NB4 (cell line): ENCODE measurements at places on chromosomes 1 and 21.
A peak's percentile ranks its signal among the peaks of the same experiment; 100 is the strongest.

GRCh38 chr1:226691247-226691646 is 47.8 kb downstream of the ITPKB start:
- DNase-seq, result no peak

DNA sequence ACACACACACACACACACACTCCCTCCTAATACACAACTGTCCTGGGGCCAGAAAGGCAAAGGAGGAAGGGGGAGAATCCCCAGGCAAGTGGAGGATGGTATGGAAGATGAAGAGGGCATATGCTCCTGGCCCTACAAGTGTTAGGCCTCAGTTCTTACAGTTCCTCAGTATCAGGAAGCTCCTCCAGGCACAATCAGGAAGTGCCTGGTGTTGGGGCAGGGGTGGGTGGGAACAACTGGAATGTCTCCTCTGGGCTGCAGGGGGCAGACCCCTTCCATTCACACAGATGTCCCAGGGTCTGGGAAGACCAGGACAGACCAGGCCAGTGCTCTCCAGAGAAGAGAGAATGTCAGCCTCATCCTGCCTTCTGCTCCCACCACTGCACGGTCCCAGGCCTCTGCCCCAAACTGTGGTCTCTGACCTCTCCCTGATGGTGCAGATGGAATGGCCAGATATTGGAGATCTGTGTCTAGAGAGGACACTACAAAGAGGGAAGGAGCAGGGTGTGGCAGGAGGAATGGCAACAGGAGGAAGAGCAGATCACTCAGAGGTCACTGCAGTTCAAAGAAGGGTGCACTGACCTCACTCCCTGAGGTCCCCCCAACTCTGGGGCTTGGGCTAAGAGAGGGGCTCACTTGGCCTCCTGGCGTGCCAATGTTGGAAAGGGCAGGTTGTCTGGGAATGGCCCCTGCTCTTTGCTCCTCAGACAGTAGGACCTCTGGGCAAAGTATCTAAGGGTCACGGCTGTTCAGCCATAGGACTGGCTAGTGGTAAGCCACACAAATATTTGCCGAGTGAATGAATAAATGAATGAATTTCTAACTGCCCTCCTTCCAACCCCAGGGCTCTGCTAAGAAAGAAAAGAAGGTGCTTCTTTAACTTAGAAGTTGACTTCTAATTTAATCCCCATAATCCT is 2.5 kb upstream of the DENND2D start:
- DNase-seq, result peak; percentile 60

DNA sequence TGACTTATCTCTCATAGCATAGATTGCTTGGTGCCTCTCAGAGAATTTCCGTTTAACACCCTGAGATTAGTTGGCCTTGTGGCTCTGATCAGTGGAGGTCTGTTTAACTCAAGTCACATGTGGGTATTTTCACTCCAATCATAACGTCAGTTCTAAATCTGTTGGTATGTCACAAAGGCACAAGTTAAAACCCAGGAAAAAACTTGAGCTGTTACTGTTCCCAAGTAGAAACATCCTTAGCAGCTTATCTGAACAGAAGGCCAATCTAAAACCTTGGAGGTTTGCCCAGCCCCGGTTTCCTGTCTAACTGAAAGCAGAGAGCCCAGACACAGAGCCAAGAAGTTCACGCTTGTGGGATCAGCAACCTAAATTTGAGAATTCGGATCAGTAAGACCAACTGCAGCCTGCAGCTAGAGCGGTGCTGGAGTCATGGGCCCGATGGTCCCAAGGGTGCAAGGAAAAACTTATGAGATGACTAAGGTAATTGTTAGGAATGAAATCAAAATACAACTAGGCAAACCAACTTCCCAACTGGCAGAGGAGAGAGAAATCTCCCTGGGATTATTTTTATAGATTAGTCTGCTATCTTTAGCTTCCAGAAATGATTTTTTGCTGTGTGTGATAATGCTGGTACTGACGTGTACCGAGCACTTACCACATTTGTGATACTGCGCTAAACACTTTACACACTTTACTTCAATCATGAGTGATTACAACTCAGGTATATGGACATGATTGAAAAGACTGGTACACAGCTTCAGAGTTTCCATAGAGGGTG is 90.2 kb upstream of the C1orf21 start:
- DNase-seq, result no peak

DNA sequence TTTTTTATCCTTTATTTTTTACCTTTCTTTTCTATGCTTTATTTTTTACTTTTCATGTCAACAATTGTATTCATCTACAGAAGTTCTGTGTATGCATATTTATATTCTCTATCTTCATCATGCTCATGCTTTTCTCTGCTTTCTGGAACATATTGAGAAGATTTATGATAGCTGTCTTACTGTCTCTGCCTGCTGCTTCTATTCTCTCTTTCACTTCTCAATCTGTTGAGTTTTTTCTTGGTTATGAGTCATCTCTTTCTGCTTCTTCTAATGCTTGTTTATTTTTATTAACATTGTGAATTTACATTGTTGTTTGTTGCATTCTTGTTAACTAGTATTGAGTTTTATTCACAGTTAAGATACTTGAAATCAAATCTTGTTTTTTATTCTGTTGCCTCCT is 22.6 kb downstream of the F5 start:
- no peak for DNase-seq

DNA sequence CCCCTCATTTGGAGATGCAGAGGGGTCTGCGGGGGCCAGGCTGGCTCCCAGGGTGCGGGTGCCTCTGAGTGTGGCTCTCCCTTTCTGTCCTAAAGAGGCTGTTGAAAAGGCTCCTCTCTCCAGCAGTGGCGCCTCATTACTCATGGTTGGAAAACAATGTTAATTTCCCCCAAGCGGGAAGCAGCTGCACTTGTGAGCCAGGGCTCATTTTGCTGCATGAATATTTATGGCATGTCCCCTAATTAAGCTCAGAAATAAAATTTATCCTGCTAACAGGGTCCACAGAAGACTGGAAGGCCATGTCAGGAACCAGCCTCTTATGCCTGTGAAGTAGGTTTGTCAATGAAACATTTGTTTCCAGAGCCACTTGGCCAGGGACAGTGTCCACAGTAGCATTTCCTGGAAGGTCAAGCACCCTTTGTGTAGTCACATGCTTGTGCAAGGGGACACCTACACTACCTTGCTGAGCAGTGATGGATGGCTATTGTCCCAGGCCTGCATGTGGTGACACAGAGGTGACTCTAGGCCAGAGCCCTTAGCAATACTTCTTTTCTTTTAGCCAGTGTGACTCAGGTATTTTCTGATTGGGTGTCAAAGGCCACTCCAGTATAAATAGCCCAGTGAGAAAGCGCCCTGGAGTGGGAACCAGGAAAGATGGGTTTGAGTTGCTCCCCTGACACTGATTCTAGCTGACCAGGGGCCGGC is 259.0 kb downstream of the FOXD2 start:
- DNase-seq, result no peak

DNA sequence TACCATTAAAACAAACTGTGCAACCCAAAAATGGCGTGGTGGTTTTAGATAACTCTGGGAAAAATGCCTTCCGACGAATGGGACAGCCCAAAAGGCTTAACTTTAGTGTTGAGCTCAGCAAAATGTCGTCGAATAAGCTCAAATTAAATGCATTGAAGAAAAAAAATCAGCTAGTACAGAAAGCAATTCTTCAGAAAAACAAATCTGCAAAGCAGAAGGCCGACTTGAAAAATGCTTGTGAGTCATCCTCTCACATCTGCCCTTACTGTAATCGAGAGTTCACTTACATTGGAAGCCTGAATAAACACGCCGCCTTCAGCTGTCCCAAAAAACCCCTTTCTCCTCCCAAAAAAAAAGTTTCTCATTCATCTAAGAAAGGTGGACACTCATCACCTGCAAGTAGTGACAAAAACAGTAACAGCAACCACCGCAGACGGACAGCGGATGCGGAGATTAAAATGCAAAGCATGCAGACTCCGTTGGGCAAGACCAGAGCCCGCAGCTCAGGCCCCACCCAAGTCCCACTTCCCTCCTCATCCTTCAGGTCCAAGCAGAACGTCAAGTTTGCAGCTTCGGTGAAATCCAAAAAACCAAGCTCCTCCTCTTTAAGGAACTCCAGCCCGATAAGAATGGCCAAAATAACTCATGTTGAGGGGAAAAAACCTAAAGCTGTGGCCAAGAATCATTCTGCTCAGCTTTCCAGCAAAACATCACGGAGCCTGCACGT is 82.1 kb downstream of the PRDM2 start:
- no peak for DNase-seq

DNA sequence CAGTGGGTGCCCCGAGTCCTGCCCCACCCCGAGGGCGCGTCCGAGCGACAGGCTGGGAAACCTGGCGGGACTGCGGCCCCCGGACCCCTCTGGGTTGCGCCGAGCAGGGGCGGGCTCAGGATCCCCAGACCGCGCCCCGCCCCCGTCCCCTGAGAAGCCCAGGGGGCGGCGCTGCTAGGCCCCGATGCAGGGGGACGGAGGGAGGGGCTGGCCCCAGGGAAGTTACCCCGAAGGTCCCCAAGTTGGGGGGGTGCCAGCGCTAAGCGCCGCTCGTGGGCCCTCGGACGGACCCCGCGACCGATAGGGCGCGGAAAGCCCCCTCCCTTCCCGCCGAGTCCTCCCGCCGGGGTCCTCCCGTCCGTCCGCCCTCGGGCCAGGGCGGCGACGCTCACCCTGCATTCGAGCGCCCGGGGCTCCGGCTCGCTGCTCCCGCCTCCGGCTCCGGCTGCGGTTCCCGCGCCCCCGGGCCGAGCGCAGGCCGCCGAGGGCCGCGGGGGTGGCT is 414 bp downstream of the GPR153 start:
- DNase-seq, result peak; percentile 64

- DNase-seq, result no peak
These were observed 28.1 kb downstream of the IL23R start for GRCh38 chr1:67194209-67194863.

DNA sequence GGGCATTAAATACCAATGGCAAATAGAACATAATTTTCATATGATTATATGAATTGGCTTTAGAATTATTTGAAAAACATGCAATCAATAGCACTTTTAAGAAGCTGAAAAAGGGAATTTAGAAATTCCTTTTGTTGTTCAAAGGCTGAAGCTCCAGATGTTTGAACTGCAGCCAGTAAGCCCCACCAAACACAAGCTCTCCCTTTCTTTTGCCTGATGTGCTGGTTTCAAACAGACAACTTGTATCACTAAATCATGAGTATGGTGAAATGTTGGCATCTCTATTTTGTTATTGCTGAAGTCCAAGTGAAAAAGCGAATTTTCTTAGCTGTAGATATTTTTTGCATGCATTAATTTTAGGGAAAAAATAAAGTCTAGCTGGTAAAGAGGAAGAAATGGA is 27.5 kb upstream of the NCAM2 start:
- DNase-seq, result no peak

DNA sequence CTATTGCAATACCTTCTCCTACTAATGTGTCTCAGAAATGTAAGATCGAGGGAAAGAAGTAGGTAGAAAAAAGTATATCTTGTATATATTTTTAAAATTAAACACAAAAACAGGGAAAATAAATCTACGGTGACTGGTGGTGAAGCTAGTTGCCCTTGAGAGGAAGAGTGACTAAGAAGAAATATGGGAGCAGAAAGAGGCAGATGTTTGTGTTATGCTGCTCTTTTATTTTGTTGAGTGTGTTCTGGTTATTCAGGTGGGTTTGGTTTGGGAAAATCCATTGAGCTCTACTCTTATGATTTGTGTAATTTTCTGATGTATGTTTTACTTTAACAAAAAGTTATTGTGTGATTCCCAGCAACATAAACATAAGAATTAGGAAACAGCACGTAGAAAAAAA is 444.9 kb upstream of the B3GALT2 start:
- no peak for DNase-seq

GRCh38 chr1:45304311-45305081 is 22.2 kb upstream of the HPDL start:
- peak; percentile 13 for DNase-seq

DNA sequence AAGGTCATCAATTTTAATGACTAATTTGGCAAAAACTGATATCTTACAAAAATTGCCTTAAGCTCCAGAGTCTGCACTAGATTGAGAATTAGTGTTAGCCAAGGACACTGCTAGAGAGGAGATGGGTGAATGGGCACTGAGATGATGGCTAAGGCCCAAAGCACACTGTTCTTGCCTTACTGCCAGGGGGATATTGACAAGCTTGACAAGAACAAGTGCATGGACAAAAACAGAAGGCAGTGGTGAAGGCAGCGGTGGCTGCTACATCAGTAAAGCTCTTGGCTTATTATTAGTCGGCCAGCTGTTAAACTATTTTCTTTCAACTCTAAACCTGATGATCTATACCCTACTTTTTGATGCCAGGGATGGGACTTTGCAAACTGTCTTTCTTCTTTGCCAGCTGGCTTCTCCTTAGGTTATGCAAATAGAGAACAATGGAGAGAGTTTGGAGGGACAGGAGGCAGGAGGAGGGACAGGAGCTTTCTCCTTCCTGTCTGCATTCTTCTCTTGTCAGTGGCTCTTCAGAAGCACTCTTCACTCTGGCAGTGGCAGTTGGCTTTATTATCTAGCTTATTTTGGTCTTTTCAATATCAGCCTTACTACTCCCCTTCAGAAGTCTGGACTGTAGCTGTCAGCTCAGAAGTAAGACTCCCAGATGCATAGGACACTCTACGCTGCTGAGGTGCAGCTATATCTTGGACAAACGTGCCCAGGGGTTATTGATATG is 853.5 kb upstream of the TMPRSS15 start:
- DNase-seq, result no peak

GRCh38 chr21:36065497-36066036 is 4.3 kb upstream of the CBR1 start:
- peak; percentile 54 for DNase-seq

GRCh38 chr1:44067266-44068250 is 36.3 kb upstream of the SLC6A9 start:
- DNase-seq, result peak; percentile 7

DNA sequence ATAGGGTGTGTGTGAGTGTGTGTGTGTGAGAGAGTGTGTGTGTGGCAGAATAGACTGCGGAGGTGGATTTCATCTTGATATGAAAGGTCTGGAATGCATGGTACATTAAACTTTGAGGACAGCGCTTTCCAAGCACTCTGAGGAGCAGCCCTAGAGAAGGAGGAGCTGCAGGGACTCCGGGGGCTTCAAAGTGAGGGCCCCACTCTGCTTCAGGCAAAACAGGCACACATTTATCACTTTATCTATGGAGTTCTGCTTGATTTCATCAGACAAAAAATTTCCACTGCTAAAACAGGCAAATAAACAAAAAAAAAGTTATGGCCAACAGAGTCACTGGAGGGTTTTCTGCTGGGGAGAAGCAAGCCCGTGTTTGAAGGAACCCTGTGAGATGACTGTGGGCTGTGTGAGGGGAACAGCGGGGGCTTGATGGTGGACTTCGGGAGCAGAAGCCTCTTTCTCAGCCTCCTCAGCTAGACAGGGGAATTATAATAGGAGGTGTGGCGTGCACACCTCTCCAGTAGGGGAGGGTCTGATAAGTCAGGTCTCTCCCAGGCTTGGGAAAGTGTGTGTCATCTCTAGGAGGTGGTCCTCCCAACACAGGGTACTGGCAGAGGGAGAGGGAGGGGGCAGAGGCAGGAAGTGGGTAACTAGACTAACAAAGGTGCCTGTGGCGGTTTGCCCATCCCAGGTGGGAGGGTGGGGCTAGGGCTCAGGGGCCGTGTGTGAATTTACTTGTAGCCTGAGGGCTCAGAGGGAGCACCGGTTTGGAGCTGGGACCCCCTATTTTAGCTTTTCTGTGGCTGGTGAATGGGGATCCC is 18.3 kb upstream of the HDAC1 start:
- DNase-seq, result peak; percentile 31
